ENCODE measurements at places on chromosomes 3 and 15.

DNA sequence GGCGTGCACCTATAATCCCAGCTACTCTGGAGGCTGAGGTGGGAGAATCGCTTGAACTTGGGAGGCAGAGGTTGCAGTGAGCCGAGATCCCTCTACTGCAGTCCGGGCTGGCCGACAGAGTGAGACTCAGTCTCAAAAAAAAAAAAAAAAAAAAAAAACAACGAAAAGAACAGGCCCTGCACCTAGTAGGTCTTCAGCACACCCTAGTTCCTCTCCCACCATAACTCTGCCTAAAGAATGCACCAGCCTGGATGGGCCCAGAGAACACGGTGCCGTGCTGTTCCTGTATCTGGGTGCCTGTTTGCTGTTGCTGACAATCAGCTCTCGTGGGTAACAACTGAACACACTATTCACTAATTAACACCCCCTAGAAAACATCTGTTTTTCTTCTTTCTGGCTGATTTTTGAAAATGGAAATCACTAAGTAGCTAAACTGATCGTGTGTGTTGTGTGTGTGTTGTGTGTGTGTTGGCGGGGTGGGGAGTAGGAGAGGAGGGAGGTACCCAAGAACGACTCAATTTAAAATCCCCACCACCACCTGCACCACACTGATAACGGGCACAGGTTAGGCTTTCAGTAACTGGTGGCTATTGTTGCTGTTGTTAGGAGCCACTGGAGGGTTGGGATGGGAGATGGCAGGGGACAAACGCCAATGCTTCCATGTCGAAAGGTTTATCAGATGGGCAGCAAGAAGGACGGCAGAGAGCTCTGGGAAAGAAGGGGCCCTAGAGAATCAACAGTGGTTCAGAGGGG, 40.6 kb upstream of the MEX3B start:
- DNase-seq: no peak

DNA sequence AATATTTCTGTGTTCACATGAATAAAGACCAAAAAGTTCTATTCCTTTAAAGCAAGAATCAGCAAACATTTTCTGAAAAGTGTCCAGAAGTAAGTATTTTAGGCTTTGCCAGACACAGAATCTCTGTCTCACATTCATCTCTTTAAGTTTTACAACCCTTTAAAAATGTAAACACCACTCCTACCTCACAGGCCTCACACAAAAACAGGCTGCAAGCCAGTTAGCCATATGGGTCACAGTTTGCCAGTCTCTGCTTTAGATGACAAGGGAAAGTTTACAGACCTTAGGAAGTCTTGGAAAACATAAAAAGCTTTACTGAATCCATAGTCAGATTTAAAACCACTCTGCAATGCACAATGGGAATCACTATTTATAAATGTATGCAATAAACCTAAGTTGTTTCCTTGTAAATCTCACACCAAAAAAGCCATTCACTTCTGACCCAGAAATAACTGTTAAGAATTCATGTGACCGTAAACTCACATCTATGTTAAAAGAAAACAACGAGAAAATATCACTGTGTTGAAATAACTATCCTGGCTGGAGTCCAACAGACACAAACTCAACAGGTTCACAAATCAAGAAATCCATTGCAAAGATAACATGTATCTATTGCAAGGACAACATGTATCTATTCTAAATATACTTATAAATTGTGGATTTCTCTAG, 308.2 kb downstream of the ULK4 start:
- no peak for DNase-seq

- DNase-seq: no peak
Measured at GRCh38 chr3:156542101-156543042, 12.5 kb downstream of the SSR3 start.

- no peak for DNase-seq
Measured at GRCh38 chr3:186824430-186825139, 17.9 kb upstream of the ADIPOQ start.

DNA sequence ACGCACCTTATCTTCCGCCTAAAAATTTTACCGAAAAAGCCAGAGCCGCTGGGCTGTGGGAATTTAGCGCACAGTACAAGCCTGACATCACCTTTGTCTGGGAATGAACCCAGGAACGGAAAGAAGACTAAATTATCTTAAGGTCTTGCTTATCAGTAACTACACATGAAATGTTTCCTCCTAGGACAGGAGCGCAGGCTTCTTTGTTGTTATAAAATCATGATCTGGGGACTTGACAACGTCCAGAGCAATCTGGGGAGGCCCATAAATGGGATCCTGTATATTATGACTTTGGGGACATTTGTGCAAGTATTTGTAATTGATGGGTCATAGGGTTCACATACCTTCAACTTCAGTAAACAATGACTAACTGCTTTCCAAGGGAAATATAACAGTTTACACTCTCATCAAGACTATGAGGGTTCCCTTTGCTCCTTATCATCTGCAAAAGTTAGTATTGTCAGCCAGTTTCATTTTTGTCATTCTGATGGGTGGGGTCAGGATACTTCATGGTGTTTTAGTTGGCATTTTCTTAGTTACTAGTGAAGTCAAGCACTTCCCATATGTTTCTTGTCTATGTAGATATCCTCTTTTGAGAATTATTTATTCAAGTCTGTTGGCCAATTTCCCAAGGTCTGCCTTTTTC, 213.9 kb upstream of the PFN2 start:
- DNase-seq: no peak

GRCh38 chr15:68431792-68432401, at the start of gene ITGA11:
Gene ITGA11 (minus strand): TSS chr15:68432163. CDS start chr15:68432066, 97 bp downstream.
- DNase-seq: no peak

- DNase-seq: no peak
Measured at GRCh38 chr3:51141573-51141972, 243.5 kb upstream of the MANF start.

DNA sequence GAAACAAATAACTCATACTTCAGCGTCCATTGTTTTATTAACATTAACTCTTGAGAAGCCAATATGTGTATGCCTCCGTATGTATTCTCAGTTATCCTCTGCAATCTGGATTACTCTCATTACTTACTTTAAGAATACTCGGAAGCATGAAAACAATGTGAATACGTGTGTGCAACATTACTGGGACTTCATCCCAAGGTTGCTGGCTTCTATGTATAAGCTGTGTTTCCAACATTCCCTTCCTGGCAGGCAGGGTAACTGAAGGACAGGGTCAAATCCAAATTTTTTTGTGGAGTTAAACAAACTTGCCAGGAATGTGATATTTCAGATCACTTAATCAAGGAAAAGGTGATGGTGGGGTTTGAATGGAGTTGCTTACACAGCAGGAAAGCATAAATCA, 34.5 kb upstream of the NR1I2 start:
- no peak for DNase-seq

- no peak for DNase-seq
Measured at GRCh38 chr3:50003824-50004223, 63.9 kb downstream of the RBM6 start.

- DNase-seq: peak; percentile 96
Measured at GRCh38 chr3:38496131-38496910, at the start of gene EXOG. Gene EXOG (plus strand): TSS chr3:38496340. CDS start chr3:38496368, 28 bp downstream.

- no peak for DNase-seq
Measured at GRCh38 chr3:23996095-23996524, 51.0 kb downstream of the NR1D2 start.

DNA sequence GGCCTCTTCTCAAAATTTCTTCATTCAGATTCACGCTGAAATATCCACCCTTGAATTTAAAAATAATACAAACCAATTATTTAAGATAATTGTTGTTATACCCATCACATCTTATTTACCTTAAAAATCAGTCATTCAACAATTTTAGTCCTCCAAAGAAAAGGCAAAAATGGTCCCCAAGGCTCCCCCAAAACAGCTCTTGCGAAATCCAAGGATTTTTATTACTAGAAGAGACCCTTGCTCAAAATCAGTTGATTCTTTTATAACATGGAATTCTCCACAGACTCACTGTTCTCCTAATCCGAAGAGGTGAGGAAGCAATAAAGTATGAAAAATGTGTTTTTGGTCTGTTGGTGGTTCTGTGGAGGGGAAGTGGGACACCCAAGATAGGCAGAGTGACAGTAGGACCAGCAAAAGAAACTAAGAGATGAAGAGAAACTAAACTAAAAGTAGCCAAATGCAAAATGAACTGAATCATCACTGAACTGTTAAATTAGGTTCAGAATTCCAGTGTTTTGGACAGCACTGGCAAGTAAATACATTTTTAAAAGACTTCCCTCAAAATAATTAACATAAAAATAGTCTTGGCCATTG, 19.1 kb upstream of the PLCH1 start:
- DNase-seq: no peak

- DNase-seq: no peak
Measured at GRCh38 chr15:29573197-29573838, 248.9 kb downstream of the TJP1 start.

DNA sequence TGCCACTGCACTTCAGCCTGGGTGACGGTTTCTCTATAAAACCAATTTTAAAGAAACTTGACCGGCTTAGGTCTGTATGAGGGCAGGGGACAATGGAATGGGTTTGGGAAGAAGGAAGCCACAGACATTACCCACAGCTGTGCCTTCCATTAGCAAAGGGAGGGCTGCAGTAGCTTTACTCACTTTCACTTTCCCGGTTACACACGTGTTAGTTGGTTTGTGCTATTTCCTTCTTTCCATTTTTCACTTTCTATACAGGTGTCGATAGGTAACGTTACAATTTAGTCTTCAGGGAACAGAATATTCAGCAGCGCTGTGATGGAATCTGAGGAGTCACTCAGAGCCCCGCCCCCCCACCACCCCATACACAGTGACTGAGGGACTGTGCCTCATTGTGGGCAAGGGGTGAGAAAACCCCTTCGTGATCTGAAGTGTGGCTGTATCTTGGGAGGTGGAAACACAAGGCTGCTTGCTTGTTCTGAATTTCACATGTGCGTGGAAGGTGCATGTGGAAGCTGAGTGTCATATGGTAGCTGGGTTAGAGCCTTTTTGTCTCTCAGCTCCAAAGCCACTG, 44.8 kb upstream of the RPL32 start:
- DNase-seq: no peak

- no peak for DNase-seq
Measured at GRCh38 chr15:40743485-40743901, 11.6 kb downstream of the RMDN3 start.

GRCh38 chr3:173702561-173702960, 305.0 kb downstream of the NLGN1 start:
- DNase-seq: no peak

DNA sequence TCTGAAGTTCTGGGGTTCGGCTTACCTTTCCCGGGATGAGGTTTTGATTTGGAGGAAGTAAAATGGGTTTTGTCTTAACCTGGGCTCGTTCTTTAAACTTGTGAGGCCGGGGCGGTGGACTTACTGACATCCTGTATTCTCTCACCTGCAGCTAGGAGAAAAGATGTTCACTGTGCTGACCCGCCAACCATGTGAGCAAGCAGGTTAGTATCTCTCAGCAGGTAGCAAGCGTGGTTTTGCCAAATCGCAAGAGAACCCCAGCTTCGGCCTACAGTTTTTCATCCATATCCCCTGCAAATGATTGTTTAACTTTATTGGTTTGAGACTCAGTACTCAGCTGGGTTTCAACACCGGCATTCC, 891 bp downstream of the ENTPD3 start:
- no peak for DNase-seq

- DNase-seq: no peak
Measured at GRCh38 chr15:88538972-88539371, 7.5 kb downstream of the DET1 start.

- no peak for DNase-seq
Measured at GRCh38 chr15:29156521-29156920, 113.1 kb downstream of the NSMCE3 start.

DNA sequence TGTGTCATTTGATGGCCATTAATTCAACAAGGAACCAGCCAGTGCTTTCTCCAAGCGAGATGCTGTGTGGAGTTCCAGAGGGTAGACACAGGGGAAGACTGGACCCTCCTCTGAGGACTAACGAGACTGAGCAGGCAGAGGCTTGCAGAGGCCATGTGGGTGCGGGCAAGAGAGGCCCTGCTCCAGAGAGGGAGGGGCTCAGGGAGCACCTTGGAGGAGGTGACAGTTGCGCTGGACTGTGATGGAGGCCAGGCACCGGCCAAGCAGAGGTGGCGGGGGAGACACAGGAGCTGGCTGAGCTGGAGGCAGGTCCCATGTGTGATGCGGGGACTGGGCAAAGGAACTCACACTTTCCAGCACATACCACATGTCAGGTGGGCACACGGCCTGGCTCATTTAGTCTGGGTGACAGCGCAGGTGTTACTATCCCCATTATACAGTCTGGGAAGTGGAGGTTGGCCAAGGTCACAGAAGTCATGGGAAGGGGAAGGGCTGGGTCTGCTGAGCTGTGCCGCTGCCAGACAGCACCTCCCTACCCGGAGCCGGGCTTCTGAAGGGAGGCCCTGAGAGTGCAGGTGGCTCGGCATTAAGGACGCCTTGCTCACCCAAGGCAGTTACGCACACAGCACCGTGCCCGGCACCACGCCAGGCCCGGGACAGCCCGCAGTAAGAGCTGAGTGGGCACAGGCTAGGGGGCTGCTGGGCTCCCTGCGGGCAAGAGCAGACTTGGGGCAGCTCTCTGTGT, 3.7 kb downstream of the MELTF start:
- no peak for DNase-seq

DNA sequence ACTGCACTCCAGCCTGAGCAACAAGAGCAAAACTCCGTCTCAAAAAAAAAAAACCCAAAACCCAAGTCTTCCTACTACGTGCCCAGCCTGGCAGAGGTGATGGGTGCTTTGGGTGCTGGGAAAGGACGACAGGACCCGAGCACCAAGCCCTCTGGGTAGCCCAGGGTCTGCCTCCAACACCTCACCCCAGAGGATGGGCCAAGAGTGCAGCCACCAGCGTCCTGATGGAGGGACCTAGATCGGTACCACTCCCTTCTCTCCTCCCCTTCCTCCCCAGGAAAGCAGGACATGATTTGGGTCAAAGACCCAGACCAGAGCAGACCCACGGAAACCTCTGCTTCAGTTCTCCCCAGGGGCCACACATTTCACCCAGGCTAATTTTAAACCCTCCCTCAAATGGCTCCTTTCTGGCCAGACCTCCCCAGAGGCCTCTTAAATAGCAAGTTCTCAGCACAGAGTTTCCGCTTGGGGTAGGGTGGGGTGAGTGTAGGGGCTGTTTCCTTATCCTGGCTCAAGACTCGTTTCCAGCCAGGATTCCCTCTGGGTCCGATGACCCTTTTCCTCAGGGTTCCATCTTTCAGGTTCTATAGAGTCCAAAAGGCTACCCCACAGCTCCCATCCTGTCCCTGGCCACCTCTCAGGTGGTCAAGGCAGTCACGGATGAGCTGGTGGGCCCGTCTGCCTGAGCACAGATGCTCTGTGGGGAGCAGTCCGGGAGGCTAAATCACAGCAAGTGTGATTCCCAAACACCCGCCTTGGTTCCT, 20.5 kb downstream of the RBPMS2 start:
- no peak for DNase-seq

- no peak for DNase-seq
Measured at GRCh38 chr15:60134609-60135008, 130.5 kb downstream of the FOXB1 start.

DNA sequence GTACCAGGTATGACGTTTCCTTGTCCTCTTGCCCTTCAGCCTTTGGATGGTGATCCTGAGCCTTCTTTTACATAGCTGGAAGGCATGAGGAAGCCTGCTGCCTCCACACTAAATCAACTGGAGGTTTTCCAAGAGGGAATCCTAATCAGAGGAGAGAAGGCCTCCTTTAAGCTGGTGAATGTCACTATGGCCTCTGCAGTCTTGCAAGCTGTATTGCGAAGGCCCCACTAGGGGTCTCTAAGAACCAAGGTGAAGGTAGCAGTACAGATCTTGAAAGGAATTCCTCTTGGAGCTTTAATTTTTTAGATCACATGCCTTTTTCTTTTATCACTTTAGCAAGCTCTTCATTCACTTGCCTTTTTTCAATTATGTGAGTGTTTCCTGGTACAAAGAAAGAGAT, 119.2 kb downstream of the GHSR start:
- no peak for DNase-seq

- no peak for DNase-seq
Measured at GRCh38 chr15:74369084-74369745, 1.8 kb upstream of the CYP11A1 start.
